GOT3 (cell line): ENCODE measurements at places on chromosomes 2 and 18.

- DNase-seq: no peak
Measured at GRCh38 chr18:57208047-57208446, 61.2 kb downstream of the BOD1L2 start.

DNA sequence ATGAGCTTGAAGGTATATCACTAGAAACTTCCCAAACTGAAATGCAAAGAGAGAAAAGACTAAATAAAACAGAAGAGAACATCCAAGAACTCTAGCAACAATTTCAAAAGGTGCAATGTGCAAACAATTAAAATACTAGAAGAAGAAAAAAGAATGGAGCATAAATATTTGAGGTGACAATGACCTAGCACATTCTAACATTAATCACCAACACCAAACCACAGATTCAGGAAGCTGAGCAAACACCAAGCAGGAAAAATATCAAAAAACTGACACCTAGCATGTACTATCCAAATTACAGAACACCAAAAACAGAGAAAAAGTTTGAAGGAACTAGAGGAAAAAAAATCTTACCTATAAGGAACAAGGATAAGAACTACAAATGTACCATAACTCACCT lies 460.8 kb downstream of the IRS1 start:
- DNase-seq: no peak

DNA sequence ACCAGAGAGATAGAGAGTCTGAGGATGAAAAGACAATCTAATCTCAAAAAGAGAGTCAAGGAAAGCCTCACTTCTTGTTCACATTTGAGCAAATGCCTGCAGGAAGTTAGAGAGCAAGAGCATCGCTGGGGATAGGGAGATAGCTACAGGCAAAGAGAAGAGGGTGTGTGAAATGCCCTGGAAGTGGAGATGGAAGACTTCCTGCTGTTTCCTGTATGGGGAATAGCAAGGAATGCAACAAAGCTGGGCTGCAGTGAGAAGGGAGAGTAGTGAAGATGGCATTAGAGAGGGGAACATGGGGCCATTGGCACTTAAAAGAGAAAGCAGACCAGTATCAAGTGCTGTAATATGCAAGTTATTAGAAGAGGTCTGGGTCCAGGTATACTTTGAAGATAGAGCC lies 488.6 kb downstream of the METTL4 start:
- no peak for DNase-seq

DNA sequence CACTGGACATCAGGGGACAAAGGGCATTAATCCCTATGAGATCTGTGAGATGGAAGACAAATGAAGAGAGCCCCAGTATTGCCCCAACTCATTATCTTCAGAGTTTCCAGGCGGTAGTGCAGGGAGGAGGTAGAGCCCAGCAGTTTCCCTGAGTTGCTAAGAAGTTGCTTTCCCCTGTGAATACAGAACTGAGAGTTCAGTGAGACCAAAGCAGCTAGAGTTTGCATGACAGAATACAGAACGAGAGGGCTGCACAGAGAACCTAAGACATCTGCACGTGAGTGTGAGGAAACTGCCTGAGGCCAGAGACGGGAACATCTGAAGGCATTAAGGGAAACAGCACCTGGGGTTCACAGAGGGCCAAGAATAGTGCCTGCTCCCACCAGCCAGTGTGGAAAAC lies 18.1 kb upstream of the PGAP1 start:
- no peak for DNase-seq

DNA sequence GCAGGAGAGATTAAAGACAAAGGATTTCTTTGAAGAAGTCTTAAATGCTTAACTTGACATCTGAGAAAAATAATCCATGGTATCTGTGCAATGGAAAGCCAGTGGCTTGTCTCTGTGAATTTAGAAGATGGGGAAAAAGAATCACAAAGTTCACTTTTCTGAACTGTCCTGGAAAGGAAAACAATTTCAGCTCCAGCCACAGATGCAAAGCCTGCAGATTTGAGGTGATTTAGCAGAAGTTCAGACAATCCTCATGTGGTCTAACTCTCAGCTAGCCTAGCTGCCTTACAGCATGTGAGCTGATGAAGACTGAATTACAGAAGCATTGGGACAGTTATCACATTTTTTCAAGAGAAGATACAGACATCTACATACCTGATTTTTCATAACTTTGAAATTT lies 126.7 kb upstream of the ITGB6 start:
- no peak for DNase-seq

GRCh38 chr2:74334931-74335333 lies 8.3 kb downstream of the SLC4A5 start:
- no peak for DNase-seq

DNA sequence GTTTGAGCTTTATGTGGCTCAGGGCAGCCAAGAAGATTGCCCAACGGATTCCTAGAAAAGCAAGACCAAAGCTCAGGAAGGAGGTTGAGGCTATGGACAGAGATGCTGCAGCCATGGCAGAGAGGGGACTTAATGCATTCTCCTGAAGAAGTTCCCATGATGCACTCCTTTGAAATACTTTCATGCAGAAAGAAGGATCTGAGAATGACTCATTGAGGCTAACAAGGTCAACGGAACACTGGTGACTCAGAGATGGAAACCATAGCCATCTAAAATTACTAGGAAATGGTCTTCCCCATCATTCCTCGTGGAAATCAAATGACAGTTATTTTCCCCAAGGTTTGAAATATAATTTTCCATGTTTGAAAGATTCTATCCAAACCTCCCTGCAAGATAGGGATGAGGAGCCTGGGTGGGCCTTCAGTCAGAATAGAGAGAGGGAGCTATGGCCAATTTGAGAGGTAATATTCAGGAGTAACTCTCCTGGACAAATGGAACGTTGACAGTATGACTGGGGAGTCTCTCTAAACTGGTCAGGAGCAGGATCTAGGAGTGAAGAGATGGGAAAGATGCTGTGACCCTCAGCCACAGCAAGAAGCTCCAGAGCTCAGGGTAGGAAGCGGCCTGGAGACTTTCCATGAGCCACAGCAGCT lies 63.0 kb downstream of the REEP1 start:
- DNase-seq: no peak

- no peak for DNase-seq
Measured at GRCh38 chr2:158507141-158507540, 50.4 kb downstream of the PKP4 start.

DNA sequence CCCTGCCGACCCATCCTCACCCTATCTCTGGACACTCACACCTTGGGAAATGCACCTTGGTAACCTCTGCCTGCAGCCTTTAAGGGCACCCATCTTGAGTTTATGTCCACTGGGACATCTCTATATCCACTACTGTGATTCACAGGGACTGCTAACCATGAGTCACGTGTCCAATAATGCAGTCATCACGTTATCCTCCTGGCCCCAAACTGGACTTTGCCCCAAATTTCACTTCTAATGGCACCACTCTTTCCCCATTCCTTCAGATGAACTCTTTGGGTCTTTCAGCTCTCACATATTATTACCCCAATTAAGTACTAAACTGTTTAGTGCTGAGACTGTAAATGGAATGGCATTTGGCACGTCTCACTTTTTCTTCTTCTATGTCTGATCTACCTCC lies 71.2 kb upstream of the TMEM200C start:
- no peak for DNase-seq

GRCh38 chr2:101678379-101678778 lies 19.1 kb upstream of the MAP4K4 start:
- DNase-seq: no peak

DNA sequence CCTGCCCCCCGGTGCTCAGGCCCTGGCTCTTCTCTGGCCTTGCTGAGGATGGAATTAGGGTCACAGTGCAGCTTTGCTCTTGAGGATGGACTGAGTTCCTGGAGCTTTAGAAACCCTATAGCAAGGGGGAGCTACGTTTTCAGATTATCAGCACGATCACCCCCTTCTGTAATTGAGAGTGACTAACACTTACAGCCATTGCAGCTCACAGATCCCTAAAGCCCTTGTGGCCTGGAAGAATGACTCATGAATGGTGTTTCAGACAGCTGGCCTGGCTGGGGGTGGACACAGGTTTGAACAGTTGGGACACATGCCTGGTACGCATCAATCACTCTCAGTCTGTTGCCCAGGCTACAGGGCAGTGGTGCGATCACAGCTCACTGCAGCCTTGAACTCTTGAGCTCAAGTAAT lies 79.7 kb upstream of the IGFBP5 start:
- DNase-seq: peak; percentile 64

GRCh38 chr2:26562811-26563645 lies 78.1 kb downstream of the CIB4 start:
- DNase-seq: no peak

- DNase-seq: no peak
Measured at GRCh38 chr2:10883801-10884478, 27.8 kb upstream of the KCNF1 start.

- no peak for DNase-seq
Measured at GRCh38 chr2:28387082-28387960, 5.3 kb upstream of the FOSL2 start.

DNA sequence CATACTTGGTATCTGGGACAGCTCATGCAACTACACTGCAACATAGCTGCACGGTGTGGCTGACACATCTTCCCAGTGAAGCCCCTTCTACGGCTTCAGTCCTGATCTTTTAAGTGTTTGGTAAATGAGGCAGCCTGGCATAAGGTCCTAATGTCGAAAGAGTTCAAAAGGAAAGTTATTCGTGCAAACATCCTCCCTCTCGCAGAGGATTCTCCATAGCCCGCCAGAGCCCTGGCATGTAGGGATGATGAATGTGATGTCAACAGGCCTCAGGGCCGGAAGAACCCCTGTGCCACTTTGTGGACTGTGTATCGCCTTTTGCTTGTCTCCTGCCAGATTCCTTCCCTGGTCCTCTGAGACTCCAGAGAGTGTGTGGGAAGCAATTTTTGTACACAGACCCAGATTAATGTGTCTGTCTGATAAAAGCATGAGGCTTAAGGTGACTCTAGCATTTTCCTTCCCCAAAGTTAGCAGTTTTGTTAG lies 88.5 kb downstream of the SOCS6 start:
- DNase-seq: no peak

- DNase-seq: peak; percentile 64
Measured at GRCh38 chr2:66432801-66433694, 1.9 kb upstream of the MEIS1 start.

DNA sequence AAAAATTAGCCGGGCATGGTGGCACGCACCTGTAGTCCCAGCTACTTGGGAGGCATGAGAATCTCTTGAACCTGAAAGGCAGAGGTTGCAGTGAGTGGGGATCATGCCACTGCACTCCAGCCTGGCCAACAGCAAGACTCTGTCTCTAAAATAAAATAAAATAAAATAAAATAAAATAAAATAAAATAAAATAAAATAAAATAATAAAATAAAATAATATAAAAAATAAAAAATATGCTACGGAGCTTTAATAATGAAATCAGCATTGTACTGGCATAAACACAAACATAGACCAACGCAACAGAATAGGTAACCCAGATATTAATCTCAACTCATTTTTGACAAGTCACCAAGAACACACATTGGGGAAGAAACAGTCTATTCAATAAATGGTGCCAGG lies 973.4 kb upstream of the SOX11 start:
- no peak for DNase-seq

GRCh38 chr18:57220930-57221483 lies 74.1 kb downstream of the BOD1L2 start:
- DNase-seq: no peak

GRCh38 chr18:63339920-63340484 lies 20.4 kb upstream of the BCL2 start:
- no peak for DNase-seq

DNA sequence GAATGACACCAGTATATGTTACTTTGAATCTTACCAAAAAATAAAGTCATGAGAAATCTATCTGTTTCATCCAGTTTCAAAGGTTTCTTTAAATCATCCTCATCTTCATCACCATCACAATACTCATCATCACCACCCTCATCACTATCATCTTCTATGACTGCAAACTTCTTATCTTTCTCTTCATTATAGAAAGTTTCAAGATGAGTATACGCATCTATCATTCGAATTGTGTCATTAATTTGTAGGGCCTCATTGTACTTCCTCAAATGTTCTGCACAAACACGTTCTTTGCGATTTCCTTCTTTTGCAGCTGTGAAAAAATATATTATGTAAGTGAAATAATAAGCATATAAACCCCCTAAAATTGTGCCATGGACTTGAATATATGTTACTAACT lies 34.1 kb upstream of the FAP start:
- no peak for DNase-seq

DNA sequence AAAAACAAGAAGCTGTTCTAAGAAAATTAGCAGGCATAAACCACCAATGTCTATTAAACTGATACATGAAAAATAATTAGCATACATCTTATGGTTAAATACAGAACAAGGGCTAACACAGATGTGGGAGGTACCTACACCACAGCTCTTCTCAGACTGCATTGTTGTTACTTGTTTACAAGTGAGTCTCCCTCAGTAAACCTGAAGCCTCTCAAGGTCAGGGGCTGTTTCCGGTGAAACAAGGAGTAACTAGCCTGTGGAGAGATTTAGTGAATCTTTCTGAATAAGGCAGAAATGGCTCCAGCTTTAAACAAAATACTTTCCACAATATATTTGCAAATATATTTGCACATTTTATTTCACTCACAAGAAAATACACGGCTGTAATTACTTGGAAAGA lies 244.0 kb downstream of the FIGN start:
- DNase-seq: no peak

GRCh38 chr2:10173258-10174005 lies 50.9 kb downstream of the RRM2 start:
- DNase-seq: no peak
